Tibial artery (tissue), 4 donors: ENCODE measurements at places on chromosomes 7 and 10.

GRCh38 chr7:151853896-151854719, 22.8 kb downstream of the PRKAG2 start:
- no peak overlapping the region for H3K27ac ChIP-seq
- DNase-seq, result peak; percentile 76
- H3K36me3 ChIP-seq, result peaks cover 4% of the 10 kb centered on the region
- no peaks in the 10 kb centered on the region for H3K27me3 ChIP-seq
- H3K4me1 ChIP-seq, result no peaks in the 10 kb centered on the region
- H3K4me3 ChIP-seq, result no peak overlapping the region

DNA sequence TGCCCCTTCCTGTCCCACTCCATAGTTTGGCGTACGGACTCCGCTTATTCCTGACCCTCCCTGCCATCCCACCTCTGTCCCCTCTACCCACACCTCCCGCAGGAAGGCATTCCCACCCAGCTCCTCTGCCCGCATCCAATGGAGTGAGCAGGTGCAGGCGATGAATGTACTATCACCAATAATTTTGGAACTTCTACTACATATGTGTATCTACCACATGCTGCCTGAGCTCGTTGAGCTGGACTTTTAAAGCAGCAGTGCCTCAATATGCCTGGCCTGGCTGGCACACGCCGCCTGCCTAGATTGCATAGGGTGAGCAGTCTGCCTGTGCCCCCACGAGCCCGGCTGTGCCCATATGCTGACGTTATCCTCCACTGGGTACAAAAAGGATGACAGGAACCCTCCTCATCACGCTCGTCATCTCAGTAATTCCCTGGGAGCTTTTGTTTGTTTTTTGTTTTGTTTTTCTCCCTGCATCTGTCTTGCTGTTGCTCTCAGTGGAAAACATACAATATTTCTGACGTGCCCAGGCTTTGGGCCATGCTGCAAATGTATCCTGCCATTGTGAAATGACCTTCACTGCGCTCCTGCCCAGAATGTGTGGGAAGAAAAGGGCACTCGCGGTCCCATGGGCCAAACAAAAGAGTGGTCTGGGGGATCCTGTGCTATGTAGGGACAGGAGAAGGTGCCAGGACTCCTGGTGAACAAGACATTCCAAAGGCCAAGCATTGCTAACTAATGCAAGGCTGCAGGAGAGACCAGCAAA, 302.8 kb downstream of the PTPRN2 start:
- no peaks in the 10 kb centered on the region for H3K4me1 ChIP-seq
- DNase-seq, result peak; percentile 8
- no peak overlapping the region for H3K27ac ChIP-seq
- H3K4me3 ChIP-seq, result no peak overlapping the region

- no peaks in the 10 kb centered on the region for H3K4me1 ChIP-seq
- no peaks in the 10 kb centered on the region for H3K27me3 ChIP-seq
- no peak overlapping the region for H3K27ac ChIP-seq
- no peak overlapping the region for H3K4me3 ChIP-seq
- no peak for DNase-seq
Observed at GRCh38 chr10:31508234-31508633, 189.2 kb downstream of the ZEB1 start.

GRCh38 chr10:67175354-67175753, 249.5 kb downstream of the LRRTM3 start:
- no peaks in the 10 kb centered on the region for H3K4me1 ChIP-seq
- no peak for DNase-seq
- H3K27ac ChIP-seq, result no peak overlapping the region
- H3K27me3 ChIP-seq, result no peaks in the 10 kb centered on the region
- no peak overlapping the region for H3K4me3 ChIP-seq

DNA sequence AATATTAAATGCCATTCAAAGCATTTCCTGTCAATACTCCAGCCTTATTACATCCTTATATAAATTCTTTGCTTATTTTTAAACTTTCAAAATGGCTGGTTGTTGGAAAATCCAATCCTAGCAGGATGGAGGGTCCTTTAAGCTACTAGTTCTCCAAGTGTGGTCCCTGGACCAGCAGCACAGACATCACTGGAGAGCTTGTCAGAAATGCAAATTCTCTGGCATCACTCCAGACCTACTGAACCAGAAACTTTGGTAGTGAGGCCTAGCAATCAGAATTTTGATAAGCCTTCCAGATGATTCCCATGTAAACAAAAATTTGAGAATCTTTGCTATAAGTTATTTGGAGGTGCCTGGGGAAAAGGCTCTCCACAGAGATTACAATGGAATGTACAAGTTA, 43.8 kb downstream of the CALCR start:
- no peak overlapping the region for H3K27ac ChIP-seq
- no peak for DNase-seq
- no peak overlapping the region for H3K4me3 ChIP-seq
- no peaks in the 10 kb centered on the region for H3K4me1 ChIP-seq
- H3K36me3 ChIP-seq, result no peaks in the 10 kb centered on the region
- no peaks in the 10 kb centered on the region for H3K27me3 ChIP-seq

DNA sequence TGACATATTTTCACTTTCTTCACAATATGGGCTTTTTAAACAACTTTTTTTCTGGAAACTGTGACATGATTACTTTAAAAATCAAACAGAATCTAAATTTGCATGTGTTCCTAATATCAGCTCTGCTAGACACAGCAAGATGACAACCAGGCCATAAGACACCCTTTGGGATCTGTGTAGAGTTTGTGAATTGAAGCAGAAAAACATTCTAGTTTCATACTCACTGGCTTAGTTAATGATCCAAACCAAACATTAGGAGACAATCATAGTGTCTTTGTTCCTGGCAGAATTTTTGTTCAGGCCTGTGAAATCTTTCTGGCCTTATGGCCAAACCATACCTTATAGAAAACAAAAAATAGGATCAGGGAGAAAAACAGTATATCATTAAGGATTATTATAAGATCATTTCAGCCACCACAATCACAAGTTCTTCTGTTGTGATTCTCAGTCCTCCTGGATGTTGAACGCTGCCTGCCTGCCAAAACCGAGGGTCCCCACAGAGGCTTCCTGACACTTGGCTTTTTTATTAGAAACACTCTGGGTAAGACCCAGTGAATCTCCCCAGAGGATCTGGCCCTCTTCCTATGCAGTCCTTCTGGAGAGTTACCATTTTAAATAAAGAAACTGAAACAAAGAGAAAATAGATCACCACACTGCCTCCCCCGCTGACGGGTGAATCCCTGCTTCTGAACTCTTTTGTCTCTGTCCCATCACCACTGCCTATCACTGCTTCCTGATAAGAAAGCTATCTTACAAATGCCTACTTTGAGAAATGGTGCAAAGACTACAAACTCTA, 79.2 kb upstream of the PPP1R3C start:
- H3K4me1 ChIP-seq, result peaks cover 9% of the 10 kb centered on the region
- no peaks in the 10 kb centered on the region for H3K36me3 ChIP-seq

DNA sequence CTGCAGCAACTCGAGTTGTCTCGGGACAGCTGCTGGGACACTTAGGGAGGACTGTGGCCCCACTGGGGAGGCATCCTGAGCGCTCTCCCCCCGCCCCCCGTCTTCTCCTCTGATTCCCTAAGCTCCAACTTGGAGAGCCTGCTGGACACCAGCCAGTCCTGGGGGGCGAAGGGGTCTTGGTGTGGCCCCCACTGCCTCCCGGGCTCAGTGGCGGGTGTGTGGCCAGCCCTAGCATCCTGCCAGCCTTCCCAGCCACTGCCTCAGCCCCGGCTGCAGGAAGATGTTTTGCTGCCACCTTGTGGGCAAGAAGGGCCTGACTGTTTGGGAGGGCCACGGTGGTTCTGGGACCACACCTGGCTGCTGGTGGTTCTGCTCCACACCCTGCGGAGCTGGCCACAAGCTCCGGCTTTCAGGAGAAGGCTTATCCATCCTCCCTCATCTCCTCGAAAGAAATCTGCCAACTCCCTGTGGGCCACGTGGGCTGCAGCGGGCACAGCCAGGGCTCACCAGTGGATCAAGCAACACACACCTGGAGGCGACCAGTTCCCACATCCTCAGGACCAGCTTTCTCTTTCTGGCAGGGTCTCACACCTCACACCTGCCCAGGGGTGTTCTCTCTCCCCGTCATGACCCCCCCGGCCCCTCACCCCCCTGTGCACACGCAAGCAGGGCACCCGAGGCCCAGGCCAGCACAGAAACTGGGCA, 24.8 kb downstream of the AGAP3 start:
- H3K27ac ChIP-seq, result no peak overlapping the region
- H3K27me3 ChIP-seq, result no peaks in the 10 kb centered on the region
- H3K4me1 ChIP-seq, result no peaks in the 10 kb centered on the region
- H3K36me3 ChIP-seq, result no peaks in the 10 kb centered on the region
- DNase-seq, result peak; percentile 88

GRCh38 chr7:79268730-79269129, 184.7 kb downstream of the MAGI2 start:
- H3K27me3 ChIP-seq, result no peaks in the 10 kb centered on the region
- no peaks in the 10 kb centered on the region for H3K4me1 ChIP-seq
- H3K4me3 ChIP-seq, result no peak overlapping the region
- no peak overlapping the region for H3K27ac ChIP-seq

GRCh38 chr7:43540471-43540870, 42.4 kb upstream of the STK17A start:
- no peak overlapping the region for H3K27ac ChIP-seq
- H3K4me3 ChIP-seq, result no peak overlapping the region
- no peaks in the 10 kb centered on the region for H3K4me1 ChIP-seq

DNA sequence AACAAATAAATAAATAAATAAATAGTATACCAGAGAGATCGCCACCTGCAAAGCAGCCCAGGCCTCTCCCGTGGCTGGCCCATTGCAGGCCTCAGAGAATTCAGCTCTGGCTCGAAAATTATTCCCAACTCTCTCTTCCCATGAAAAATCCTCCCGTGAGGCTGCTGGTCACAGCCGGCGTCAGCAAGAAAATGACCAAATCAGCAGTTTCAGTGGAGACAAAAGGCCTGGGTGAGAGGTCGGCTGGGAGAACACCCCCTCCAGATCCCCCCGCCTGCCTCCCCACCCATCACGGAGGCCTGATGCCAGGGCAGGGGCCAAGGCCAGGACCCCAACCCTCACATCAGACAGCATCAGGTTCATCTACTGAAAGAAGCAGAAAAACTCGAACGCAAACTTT, 3.1 kb upstream of the CLIP2 start:
- H3K27ac ChIP-seq, result no peak overlapping the region
- no peaks in the 10 kb centered on the region for H3K4me1 ChIP-seq
- no peak overlapping the region for H3K4me3 ChIP-seq

GRCh38 chr10:104066945-104067344, 18.7 kb downstream of the COL17A1 start:
- no peak overlapping the region for H3K27ac ChIP-seq
- DNase-seq, result no peak
- no peaks in the 10 kb centered on the region for H3K27me3 ChIP-seq

- no peaks in the 10 kb centered on the region for H3K4me1 ChIP-seq
- no peak for DNase-seq
- H3K36me3 ChIP-seq, result no peaks in the 10 kb centered on the region
- H3K27ac ChIP-seq, result no peak overlapping the region
- H3K27me3 ChIP-seq, result peaks cover 39% of the 10 kb centered on the region
Observed at GRCh38 chr10:100303724-100304319, 17.3 kb upstream of the BLOC1S2 start.

DNA sequence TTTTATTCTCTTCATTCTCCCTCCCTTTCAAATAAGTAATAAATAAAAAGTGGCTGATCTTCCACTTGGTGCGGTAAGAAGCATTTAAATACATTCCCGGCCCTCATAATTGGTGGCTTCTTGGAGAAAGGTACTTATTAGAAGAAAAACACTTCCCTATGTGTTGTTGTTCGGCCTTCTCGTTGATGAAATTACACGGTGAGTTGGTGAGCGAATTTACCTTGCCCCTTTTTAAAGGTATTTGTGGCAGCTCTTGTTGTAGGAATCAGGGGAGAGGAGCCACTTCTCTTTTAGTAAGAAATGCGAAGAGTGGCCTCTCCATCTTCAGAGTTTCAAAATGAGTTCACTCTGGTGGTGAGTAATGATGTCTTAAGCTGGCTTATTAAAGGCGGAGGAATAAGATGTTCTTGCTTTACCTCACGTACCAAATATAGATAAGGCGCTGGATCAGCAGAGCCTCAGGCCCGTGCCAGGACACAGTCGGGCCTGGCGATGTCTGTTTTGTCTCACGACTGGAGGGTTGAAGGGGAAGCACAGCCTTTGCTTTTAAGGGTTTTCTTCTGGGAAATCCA, 135.9 kb downstream of the CUX1 start:
- no peak overlapping the region for H3K4me3 ChIP-seq
- DNase-seq, result no peak
- H3K36me3 ChIP-seq, result no peaks in the 10 kb centered on the region
- H3K27me3 ChIP-seq, result no peaks in the 10 kb centered on the region

DNA sequence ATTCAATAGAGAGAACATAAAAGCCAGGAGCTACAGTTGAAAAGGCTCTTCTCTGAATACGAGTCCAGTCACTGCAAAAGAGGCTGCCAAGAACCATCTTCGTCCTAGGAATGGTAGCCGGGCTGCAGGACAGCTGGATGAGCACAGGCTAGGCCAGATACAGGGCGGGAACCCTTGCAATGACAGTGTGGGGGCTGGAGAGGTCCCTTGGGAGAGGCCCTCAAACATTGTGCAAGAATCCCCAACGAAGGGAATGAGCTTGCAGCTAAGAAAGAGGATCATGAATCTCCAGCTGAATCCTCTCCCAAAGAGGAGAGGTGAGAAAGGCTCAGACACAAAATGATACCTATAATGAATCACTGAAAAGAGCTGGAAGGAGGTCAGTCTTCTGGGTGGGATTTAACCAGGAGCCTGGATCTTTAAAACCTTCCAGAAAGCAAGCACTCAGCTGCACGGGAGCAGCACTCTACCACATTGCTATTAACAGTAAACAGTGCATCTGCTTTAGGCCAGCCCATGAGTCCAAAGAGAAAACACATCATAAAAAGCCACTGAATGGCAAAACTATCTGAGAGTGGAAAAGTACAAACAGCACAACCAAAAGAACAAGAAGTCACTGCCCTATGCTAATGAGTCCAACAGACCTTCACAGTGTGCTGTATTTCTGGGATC, 287.9 kb downstream of the TNS3 start:
- H3K27ac ChIP-seq, result peak overlapping the region; percentile 20
- H3K4me3 ChIP-seq, result no peak overlapping the region
- peaks cover 6% of the 10 kb centered on the region for H3K36me3 ChIP-seq
- peaks cover 22% of the 10 kb centered on the region for H3K4me1 ChIP-seq
- no peak for DNase-seq

DNA sequence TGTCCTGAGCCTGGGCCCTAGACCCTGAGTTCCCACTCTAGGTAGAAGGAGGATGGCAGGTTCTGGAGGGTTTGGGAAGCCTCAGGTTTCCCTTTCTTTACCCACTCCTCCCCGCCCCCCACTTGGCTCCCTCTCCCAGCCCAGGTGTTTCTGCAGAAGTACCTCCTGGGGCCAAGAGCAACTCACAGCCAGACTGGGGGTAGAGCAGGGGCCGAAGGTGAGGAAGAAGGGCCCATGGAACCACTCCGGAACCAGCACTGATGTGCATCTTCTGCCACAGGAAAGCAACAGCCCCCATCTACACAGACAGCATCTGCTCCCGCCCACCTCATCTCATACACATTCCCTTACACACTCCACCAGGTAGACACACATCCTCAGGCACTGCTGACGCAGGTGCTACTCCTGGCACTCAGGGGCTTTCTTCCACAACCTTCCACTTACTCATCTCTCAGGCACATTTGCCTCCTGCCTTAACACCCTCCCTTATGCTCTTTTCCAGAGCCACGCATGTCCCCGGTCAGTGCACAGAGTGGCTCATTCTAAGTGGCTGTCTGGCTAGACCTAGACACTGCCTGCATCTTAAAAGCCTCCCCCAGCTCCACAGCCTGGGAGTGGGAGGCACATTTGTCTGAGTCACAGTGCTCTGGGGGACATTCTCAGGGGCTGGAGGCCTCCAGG, 1.8 kb downstream of the EPHB6 start:
- H3K27ac ChIP-seq, result no peak overlapping the region
- peak overlapping the region; percentile 84 for H3K4me3 ChIP-seq
- H3K27me3 ChIP-seq, result no peaks in the 10 kb centered on the region

GRCh38 chr10:29646238-29646902, 11.6 kb upstream of the SVIL start:
- peaks cover 65% of the 10 kb centered on the region for H3K4me1 ChIP-seq
- H3K4me3 ChIP-seq, result peak overlapping the region; percentile 7
- peak overlapping the region; percentile 86 for H3K27ac ChIP-seq
- no peaks in the 10 kb centered on the region for H3K27me3 ChIP-seq
